ENCODE measurements at places on chromosomes 1 and 21. TPM values are rescaled to one million over a fixed set of nuclear protein-coding genes. Genes with fewer than 3 reads are reported as not detected.
A peak's percentile ranks its signal among the peaks of the same experiment; 100 is the strongest.

The CFHR1 gene
- total RNA-seq, result 0.32 TPM

DNA sequence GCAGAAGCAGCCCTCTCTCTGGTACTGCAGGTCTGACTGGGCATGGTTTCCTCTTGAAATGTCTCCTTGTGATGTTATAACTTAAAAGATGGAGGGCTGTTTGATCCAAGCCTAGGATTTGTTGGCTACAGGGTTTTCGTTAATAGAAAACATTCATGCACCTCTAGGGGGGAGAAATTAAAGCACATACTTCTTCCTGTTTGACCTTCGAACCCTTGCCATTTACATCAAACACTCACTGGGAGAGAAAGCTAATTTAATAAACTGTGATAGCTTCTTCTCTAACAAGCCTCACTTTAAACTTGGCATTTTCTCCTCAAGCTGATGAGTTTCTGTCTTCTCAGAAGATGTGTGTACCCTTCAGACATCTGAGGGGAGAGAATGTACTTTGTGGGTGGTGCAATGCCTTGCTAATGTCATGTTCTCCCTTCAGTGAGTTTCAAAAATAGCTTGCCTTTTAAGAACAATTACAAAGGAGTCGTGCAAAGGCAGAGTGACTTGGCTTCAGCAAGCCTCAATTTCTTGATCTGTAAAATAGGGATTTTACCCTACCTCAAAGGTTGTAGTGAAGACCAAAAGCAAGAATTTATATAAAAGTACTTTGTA is 20.4 kb downstream of the CACHD1 start:
- no peak for DNase-seq

The C1orf174 gene
- total RNA-seq, result 19.4 TPM

DNA sequence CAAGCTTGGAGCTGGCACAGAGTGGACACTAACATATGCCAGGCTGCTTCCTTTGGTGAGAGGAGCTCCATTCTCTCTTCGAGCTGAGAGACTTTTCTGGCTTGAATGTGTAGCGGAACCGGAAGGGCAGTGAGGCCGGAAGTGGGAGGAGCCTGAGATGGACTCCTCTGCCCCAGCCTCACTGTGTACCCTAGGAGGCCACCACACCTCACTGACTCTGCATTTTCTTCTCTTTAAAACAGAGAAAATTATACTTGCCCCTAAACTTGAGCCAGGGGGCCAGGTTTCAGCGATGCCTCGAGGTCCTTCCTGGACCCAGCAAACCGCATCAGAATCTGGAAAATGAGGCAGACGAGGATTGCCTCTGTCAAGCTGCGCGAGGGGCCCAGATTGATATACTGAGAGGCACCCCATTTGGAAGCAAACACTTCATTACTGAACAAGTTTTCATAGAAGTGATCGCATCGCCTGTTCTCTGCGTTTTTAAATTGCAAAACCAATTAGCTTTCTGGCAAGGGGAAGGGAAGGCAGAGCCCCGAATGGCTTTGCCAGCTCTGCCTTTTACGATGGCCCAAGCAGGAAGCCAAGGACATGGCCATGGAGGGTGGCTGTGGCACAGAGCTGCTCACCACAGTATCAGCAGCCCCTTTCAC is 708.1 kb downstream of the PTPRU start:
- DNase-seq, result no peak

- no peak for DNase-seq
Measured at GRCh38 chr21:39373634-39374033, 24.7 kb upstream of the HMGN1 start.

- no peak for DNase-seq
Measured at GRCh38 chr1:24470592-24470991, 32.0 kb upstream of the RCAN3 start.

The TTC13 gene
- 28.0 TPM for total RNA-seq

- DNase-seq, result no peak
Measured at GRCh38 chr1:9166289-9167235, 37.7 kb upstream of the GPR157 start.

DNA sequence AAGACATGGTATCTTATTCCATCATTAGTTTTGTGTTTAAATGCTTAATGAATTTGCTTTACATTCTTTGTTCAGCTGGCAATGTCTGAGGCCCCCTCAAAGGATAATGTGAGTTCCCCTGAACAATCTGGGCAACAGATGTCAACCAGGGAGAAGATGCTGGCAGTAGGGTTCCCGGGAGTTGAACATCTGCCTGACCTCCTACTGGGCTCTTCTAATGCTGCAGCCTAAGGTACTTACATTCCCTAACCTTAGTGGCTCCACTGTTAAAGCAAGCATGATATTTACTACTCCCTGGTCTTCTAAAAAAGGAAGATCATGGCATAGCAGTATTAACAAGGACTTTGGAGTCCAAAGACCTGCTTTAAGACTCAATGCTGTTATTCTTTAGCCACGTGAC is 574.9 kb upstream of the NR5A2 start:
- DNase-seq, result no peak

DNA sequence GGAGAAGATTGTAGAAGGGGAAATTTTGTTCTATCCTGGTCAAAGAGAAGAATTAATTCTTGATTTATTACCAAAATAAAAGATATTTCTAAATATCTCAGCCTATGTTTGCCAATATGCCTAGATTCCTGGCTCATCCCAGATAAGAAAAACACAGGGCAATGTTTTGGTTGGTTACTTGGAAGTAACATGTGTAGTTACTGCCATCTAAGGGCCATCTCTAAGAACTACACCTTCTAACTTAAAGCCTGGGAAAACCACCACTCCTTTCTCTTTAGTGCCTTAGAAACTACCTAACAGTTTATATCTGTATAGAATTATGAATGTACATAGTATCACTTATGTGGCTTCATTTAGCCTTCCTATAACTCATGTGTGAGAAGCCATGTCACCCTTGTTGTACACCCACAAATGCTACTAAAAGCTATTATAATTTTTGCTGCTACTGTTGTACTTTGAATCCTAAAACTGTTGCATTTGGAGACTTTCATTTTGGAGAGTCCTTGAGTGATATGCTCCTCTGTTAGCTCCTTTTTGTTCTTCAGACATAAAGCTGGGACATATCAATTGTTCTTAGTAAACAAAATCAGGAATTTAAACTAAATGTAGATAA is 4.5 kb downstream of the AIM2 start:
- no peak for DNase-seq

The TDRD5 gene
- 2.4 TPM for total RNA-seq

DNA sequence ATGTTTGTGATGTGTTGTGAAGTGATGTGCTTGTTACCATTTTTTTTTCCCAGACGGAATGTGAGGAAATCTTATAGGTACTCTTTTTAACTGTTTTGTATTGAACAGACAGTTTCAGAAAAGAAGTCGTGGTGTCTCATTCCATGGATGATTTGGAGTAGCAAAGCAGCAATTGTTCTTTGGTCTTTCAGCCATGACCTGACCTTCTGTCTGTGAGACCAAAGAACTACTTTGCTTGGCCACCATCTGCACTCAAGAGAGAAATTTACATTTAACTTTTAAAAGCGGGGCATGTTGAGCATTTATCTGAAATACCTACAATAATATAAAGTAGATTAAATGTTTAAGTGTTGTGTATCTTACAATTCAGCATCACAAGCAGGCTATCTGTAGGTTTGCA is 90.2 kb downstream of the SDCCAG8 start:
- no peak for DNase-seq

The EXO1 gene
- total RNA-seq, result 5.1 TPM

DNA sequence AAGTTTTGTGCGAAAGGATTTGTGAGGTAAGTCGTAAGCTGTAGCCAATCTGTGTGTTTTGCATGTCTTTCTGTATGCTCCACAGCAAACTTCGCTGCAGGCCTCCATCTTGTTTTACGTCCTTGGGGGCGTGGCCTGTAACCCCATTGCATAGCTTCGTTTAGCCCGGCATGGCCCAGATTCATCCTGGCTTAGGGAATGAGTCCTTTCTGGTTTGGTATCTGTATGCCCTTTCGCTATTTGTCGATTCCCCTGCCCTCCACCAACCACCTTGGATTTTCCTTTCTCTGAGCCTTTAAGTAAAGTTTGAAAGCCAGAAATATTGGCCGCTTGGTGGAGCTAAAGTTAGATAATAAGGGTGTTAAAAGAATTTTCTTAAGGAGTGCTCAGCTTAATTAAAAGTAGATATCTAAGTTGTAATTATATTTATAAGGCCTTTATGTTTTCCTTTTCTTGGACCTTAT is 1.1 kb downstream of the THEM4 start:
- no peak for DNase-seq

GRCh38 chr1:90192408-90192807 is 197.5 kb downstream of the ZNF326 start:
- no peak for DNase-seq

The SPSB1 gene
- 28.7 TPM for total RNA-seq

The OR10Z1 gene
- total RNA-seq, result not detected

DNA sequence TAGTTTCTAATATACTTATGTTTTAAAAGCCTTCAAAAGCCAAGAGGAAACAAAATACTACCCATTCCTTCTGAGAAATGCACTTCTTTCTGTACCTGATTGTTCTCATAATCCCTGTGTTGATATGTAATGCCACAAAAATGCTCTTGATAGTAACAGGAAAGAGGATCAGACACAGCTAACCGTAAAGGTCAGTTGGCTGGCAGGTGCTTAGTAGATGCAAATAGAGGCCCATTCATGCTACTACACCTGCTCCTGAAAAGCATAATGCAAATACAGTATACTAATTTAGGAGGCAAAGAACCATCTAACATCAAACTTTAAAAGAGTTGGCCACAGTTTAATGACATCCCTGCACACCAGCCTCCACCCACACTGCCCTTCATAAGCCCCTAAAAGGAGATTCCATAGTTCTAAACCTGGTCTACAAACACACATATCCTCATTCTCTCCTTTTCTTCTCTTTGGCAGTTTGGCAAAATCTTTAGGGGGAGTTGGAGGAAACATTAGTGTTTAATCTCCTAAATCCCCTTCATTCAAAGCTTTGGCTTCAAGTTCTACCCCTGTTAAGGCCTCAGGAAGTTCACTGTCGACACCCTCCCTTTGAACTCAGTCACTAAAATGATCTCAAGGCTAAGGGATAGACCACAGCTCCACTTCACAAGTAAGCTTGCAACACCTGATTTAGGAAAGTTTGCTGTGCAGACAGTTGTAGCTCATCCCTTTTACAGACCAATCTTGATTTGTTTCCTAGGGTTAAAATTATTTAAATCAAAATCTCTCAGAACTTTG is 2.9 kb upstream of the CD46 start:
- peak; percentile 25 for DNase-seq

GRCh38 chr1:181251713-181252075 is 163.2 kb downstream of the IER5 start:
- no peak for DNase-seq

DNA sequence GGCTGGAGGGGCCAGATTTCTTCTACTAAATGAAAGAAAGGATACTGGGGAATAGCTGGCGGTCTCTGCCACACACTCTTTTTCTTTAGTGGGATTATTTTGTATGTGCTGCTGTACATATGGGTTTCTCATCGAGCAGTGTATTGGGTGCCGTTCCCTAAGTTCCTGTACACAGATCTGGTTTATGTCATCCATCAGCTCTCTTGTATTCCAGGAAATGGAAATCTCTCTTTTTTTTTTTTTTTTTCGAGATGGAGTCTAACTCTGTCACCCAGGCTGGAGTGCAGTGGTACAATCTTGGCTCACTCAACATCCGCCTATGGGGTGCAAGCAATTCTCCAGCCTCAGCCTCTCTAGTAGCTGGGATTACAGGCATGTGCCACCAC is 27.0 kb upstream of the NID1 start:
- DNase-seq, result no peak

The ESRRG gene
- 0.10 TPM for total RNA-seq

The MIXL1 gene
- not detected for total RNA-seq

GRCh38 chr1:200381256-200381984 is 28.4 kb downstream of the ZNF281 start:
- DNase-seq, result no peak

DNA sequence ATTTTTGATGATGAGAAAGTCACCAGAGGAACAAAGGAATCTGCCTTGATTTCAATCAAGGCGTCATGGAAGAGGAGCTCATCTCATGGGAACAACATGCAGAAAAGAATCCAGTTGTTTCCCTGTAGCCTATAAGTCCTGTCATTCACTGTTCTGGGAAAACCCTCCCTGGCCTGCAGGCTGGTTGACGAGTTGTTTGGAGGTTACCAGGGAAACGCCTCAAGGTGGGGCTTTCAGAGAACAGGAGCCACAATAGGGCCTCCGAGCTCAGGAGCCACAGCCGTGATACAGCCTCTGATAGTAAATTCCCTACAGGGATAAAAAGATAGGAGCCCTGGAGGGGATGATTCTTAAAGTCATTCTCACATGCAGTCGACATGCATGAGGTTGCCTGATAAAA is 135.2 kb downstream of the PSMG1 start:
- DNase-seq, result peak; percentile 65

Measured in colonic mucosa (tissue), 4 donors.